ENCODE measurements at places on chromosomes 13 and 19.
A peak's percentile ranks its signal among the peaks of the same experiment; 100 is the strongest.

DNA sequence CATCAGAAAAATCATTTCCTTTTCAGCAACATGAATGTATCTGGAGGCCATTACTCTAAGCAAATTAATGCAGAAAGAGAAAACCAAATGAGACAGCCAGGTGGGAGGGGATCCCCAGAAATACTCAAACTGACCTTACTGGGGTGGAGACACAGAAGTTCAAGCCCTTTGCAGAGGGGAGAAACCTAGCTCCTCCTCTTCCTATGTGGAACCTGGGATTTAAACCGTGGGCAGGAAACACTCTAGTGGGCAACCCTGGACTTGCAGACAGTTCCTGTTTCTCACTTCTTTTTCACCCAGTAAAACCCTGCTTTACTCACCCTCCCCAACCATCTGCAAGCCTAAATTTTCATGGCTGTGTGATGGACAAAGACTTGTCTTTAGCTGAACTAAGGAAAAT, 61.3 kb downstream of the SLITRK6 start:
- no peak for DNase-seq

DNA sequence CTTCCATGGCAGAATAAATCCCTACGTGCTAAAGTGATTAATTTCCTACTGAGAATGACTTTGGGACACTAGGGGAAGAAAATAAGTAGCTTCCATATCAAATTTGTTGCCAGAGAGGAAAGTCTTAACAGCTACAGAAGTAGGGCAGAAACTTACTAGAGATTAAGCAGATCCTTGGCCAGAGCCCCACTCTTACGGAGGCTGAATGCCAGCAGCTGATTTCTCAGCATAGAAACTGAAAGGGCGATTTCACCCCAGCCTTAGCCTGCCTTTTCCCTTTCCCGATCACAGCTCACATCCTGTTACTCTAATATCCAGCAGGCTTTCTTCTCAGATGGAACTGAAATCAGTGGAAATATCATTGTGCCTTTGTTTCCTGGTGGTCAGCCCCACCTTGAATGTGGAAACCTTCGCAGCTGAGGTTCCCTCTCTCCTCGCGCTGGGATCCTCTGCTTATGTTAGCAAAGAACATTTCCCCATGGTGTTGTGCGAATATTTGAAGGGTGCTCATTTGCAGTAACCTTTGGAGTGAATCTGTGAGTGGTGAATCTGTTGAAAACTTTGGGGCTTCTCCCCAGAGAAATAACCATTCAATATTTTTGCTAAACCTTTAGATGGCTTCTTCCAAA, 8.4 kb downstream of the FAM124A start:
- no peak for DNase-seq

- no peak for DNase-seq
Observed at GRCh38 chr13:95181586-95181985, 119.7 kb downstream of the ABCC4 start.

DNA sequence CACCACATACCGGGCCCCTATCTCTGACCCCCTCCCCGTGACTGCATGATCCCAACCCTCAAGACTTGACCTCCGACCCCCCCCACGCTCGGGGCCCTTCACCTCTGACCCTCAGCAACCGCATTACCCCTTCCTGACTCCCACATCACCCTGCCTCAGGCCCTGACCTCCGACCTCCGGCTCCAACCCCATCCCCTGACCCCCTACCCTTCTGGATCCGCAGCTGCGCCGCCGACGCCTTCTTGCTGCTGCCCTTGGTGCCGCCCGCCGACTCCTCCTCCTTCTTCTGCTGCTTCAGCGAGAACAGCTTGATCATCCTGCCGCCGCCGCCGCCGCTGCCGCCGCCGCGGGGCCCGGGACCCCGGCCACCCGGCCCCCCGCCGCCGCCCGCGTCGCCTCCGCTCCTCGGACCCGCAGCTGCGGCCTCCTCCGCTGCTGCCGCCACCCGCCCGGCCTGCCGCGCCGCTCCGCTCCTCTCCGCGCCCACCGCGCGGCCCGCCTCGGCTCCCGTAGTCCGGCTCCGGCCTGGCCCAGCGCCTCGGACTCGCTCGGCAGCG, at the start of gene UBE2M:
Gene UBE2M (minus strand): TSS at position 546 of the 557 bp plus-strand sequence. CDS start 230 bp downstream, at position 316.
- peak; percentile 50 for DNase-seq

DNA sequence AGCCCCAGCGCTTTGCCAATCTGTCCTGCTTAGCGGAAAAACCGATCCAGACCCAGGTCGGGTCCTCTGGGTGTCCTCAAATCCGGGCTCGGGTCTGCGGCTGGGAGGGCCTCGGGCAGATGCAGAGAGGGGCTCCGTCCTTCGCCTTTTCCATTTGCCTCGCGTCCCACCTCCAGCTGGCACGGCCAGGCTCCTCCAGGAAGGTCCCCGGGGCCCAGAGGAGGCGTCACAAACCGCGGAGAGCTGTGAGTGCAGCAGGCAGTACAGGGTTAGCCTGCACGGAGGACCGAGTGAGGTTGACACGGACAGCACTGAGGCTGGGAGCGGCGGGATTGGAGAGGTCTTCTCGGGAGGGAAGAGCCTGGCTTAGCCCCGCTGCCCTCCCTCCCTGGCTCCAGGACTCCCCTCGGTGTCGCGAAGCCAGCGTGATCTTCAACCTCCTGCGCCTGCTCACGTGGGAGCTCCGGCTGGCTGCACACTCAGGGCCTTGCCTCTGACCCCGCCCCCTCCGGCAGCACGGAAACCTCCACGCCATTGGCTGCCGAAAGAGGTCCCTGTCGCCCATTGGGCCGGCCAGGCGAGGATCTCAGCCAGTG, 2.8 kb upstream of the IFNL2 start:
- DNase-seq = no peak

DNA sequence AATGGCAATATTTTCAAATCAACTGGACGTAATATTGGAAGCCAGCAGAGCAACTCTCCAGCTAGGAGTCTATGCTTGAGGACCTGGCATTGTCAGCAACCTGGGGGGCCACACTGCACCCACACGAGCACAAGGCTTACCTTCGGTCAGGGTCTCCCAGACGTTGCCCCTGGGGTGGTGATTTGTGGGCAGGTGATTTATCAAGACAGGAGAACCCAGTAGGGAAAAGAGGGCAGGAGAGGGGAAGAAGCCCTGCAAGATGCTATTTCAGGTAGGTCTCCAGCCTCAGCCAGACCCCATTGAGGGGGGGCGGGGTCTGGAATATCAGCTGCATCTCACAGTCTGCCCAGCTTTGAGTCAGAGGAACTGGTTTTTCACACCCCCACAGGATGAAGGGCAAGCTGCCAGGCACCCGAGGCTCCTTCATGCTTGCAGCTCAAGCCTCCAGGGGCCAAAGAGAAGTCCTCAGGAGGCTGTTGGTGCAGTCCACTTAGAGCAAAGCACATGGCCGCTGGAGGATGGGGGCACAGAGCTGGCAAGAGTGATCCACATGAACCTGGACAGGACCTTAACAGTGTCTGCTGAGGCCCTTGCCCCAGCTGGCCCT, 80.9 kb upstream of the UQCRFS1 start:
- no peak for DNase-seq

GRCh38 chr19:50922317-50922853, 11.2 kb upstream of the KLK4 start:
- peak; percentile 94 for DNase-seq

- DNase-seq = peak; percentile 20
Observed at GRCh38 chr19:41691268-41691970, 3.3 kb upstream of the CEACAM7 start.

GRCh38 chr13:28181413-28181812, 43.1 kb downstream of the PAN3 start:
- no peak for DNase-seq

DNA sequence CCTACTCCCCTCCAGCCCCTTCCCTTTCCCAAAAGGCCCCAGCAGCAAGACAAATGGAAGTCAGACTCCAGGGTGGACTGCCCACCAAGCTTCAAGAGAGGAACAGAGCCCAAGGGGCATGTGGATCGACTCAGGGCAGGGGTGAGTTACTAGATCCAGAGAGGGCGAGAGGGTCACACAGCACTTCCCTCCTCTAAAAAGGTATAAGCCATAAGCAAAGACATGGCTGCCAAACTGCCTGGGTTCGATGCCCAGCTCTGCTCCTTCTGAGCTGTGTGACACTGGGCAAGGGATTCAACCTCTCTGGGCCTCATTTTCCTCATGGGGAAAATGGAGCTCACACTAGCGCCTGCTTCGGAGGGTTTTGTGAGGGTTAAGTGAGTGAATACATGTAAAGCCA, 3.8 kb downstream of the PPP1R14A start:
- no peak for DNase-seq

GRCh38 chr13:31968473-31968872, 63.1 kb upstream of the FRY start:
- DNase-seq = no peak

GRCh38 chr19:43773725-43774102, 7.1 kb downstream of the KCNN4 start:
- DNase-seq = no peak

- DNase-seq = no peak
Observed at GRCh38 chr19:11541238-11541637, 2.6 kb downstream of the CNN1 start.

DNA sequence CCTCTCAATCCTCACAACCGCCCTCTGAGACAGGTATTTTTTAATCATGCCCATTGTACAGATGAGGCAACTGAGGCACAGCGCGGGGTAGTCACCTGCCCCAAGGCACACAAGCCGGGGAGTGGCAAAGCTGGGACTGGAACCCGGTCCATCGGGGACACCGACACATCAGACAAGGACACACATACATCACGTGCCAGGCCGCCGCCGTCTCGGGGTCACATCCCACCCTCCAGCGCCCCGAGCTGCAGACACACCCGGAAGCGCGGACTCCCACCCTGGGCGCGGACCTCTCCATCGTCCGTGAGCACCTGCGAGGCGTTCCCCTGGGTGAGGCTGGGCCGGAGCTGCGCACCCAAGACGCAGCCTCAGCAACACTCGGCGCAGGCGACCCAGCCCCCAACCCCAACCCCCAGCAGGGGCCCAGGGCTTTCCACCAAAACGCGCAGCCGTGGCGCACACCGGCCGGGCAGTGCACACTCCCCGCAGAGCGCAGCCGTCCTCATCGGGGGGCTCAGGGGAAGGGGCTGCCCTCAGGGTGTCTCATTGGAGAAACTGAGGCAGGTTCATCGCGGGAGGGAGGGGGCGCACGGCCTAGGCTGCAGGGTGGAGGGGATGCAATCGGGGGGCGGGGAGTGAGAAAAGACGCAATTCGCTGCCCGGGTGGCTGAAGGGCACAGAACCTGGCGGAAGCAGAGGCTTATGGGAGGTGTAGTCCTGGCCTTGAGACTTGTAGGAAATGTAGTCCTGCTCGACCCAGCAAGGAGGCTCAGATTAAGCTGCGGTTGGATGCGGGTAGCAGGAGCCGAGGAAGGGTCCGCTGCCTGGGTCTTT, 1.9 kb upstream of the LMTK3 start:
- DNase-seq = peak; percentile 86

DNA sequence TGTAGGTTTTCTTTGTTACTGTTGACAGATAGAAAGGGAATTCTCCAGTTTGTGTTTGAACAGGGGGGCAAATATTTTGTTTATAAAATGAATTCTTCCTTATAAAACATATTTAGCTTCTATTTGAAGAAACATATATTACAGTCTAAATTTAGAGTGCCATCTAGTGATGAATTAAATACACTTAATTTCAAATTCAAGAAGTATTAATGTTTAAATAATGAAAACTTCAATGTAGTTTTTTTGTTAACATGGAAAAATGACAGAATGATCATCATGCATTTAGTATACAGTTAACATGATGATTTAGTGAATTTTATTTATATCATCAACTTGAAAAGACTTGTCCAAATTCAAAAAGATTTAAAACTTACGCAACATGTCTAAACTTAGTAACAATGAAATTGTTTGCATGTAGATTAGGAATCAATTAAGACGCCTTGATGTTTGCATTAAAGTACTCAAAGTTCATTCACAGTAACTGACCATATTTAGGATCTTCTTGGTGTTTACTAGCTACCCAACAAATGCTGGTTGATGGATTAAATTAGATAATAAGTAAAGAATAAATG, 765.9 kb upstream of the SLITRK1 start:
- no peak for DNase-seq
